ENCODE measurements at places on chromosomes 1 and 21.
A peak's percentile ranks its signal among the peaks of the same experiment; 100 is the strongest.

- DNase-seq: no peak
These were observed 82.4 kb upstream of the FGGY start for GRCh38 chr1:59214248-59215208.

GRCh38 chr1:102262994-102263393, 266.3 kb upstream of the OLFM3 start:
- no peak for DNase-seq

DNA sequence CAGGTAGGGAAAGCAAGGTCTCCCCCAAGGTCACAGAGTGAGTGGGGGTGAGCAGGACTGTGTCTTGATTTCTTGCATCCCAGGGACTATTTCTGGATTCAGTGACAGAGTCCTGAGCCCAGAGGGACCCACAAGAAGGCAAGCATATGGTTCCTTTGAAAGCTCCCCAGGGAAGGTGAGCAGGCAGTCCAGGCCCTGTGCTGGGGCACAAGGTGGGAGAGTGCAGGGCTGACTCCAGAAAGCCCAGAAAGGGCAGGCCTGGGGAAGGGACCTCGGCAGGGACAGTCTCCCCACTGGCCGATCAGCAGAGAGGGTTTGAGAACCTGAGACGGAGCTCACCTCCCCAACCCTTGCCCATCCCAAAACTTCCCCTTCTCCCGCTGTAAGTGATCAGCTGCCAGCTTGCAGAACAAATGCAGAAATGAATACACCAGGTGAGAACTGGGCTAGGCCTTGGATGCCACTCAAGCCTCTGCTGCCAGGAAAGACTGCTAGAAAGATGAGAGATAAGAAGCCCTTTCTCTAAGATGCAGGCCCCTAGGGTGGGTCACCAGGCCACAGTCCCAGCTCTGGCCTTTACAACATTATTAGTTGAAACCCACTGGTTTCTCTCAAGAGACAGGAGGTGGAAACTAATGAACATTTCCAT, 121.0 kb downstream of the GLIS1 start:
- no peak for DNase-seq

GRCh38 chr1:77394166-77394565, 112.3 kb downstream of the AK5 start:
- DNase-seq: peak; percentile 55

DNA sequence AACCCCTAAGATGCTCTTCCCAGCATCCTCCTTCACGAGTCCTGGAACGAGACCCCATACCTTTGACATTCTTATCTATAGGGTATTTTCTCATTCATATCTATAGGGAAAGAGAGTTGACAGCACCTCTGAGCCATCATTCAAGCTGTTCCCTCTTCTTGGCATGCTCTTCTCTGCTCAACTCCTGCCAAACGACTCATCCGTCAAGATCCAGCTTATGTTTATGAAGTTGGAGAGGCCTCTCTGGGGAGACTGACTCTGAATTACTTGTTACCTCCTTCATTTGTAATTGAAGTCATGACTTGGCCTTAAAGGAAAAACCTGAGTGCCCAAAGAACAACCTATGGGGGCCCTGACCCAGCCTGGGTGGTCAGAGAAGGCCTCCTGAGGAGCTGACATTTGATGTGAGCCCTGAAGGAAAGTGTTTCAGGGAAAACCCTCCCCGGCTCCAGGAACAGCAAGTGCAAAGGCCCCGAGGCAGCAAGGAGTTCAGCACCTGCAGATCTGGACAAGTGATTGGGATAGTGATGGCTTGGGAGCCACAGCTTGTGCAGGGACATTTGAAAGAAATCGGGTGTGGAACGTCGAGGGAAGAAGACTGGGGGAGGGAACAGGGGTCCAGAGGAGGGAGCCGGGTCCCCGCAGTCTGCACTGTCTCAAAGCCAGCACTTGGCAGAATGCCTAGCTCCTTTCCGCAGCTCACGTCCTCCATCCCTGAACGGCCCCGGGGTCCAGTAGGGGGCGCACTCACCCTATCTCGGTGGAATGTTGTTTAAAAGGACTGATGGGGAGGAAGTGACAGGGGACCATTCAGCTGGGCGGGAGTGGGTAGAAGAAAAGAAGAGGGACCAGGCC, 14.0 kb upstream of the CDA start:
- peak; percentile 73 for DNase-seq

DNA sequence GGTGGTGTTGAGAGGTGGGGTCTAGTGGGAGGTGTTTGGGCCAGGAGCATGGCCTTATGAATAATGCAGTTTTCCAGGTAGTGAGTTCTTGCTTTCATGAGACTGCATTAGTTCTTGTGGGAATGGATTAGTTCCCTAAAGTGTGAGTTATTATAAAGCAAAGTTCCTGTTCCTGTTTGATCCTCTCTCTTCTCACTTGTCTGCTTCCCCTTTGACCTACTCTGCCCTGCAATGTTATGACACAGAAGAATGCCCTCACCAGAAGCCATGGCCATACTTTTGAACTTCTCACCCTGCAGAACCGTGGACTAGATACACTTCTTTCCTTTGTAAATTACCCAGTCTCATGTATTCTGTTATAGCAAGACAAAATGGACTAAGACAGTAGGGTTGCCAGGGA, 53.6 kb downstream of the MAP3K7CL start:
- no peak for DNase-seq

DNA sequence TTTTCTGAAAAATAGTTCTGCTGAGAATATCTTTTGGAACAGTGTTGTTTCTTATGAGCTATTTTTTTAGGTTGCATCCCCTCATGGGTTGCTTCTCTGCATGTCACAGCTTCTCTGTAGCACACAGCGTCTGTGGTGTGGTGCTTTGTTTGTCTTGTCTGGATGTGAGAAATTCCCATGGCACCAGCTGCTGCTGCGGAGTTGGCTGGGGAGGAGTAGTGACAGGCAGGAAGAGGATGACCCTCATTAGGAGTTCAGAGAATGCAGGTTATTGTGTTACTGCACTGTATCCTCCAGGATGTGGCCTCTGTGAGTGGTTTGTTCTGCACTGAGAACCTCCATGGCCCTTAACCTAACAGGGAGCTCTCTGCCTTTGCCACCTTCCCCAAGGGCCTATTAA, 64.8 kb downstream of the TSEN15 start:
- DNase-seq: no peak

DNA sequence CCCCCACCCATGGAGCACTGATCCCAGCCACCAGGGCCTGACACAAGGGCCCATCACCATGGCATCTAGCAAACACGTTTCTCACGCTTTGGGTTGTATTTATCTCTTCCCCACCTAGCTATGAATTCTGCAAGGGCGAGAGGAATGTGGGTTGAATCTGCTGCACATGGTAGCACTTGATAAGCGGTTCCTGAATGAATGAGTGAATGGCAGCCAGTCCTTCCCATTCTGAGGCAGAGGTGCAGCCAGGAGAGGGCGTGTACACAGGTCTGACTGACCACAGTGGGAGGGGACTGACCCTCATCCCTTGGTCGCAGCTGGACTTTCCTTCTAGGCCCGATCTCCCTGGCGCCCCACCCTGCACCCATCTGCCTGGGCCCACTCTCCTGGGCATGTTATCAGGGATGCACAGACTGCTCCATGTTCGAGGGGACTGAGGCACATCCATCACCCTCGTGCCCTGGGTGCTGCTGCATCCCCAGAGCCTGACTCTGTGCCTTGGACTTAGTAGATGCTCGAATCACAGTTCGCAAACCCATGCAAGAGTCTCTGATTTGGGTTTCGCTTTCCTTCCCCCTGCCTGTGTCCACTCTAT, 1.0 kb downstream of the RD3 start:
- DNase-seq: no peak

Data from RCC 7860 (cell line).